ENCODE measurements at places on chromosomes 1 and 21.

DNA sequence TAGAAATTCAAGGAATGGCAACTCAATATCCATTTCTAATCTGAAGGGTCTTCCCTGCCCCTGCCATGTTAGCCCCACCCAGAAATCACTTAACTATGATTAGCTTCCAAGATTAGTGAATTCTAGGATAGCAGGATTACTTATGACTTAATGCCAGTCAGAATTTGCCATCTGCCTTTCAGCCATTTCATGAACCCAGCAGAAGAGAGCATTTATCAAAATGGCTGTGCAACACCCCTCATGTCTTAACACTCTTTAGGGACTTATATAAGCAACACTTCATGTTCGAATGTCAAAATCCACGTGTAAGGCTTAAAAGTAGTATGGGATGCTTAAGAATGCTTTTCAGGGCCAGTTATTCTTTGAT lies 288.5 kb downstream of the NFIA start:
- no peak for DNase-seq

GRCh38 chr1:39672551-39672947 lies 642 bp upstream of the NT5C1A start:
- no peak for DNase-seq

- no peak for DNase-seq
These were observed 16.5 kb upstream of the ASAP3 start for GRCh38 chr1:23500466-23500865.

DNA sequence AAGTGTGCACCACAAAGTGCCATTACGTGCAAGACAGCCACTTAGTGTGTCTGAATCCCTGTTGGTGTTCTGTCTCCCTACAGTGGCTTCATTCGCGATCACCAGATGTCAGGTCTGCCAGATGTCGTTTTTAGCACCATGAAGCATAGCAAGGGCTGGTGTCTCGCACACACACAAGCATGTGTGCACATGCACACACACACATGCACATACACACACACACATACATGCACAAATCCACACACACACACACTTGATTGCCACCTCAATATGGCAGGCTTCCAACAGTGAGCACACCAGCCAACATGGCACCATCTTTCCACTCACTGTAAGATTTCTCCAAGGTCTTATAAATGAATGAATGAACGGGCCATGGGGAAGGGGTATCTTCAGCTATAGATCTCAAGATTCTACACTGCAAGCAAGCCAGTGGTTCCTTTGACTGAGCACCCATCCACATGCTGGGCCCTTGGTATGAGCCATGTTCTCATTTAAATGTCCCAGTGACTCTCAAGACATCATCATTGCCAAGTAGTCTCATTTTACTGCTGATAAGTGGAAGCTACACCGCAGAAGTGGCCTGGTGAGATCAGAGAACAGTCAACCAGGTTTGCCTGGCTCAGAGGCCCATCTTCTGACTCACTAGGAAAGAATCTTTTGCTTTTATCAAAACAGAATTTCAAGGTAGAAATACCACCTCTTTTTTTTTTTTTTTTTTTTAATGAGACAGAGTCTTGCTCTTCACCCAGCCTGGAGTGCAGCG lies 84.9 kb downstream of the SIM2 start:
- DNase-seq = peak; percentile 77

DNA sequence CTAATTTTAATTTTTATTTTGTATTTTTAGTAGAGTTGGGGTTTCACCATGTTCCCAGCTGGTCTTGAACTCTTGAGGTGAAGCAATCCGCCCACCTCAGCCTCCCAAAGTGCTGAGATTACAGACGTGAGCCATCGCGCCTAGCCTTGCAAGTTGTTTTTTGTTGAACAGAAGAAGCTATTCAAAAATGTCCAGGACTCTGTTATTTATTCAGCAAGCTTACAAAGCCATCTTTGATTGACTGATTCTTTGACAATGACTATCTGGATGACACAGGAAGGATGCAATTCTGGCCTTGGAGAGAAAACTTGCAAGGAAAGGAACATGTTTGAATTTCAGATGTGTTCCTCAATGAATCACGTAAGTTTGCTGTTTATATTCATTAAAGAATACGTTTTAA lies 63.5 kb downstream of the MAP3K7CL start:
- no peak for DNase-seq

- DNase-seq = peak; percentile 75
These were observed 2.5 kb upstream of the CERS2 start for GRCh38 chr1:150976879-150977694.

GRCh38 chr1:41387667-41388091 lies 26.4 kb downstream of the FOXO6 start:
- DNase-seq = no peak

- no peak for DNase-seq
These were observed 112.3 kb downstream of the HHAT start for GRCh38 chr1:210441028-210441427.
